Upper lobe of left lung (tissue), 6 donors: ENCODE measurements at places on chromosomes 12 and 14. TPM values are rescaled to one million over a fixed set of nuclear protein-coding genes. Genes with fewer than 3 reads are reported as not detected.

Gene TEX52
- not detected for total RNA-seq

- no peaks in the 10 kb centered on the region for H3K36me3 ChIP-seq
- peak overlapping the region; percentile 84 for H3K27ac ChIP-seq
- no peak overlapping the region for H3K4me3 ChIP-seq
- H3K27me3 ChIP-seq = no peaks in the 10 kb centered on the region
- DNase-seq = peak; percentile 59
Measured at GRCh38 chr12:92505254-92506231, 197.2 kb upstream of the PLEKHG7 start.

- H3K4me3 ChIP-seq = no peak overlapping the region
- no peak overlapping the region for H3K27ac ChIP-seq
- H3K4me1 ChIP-seq = no peaks in the 10 kb centered on the region
- no peak for DNase-seq
- no peaks in the 10 kb centered on the region for H3K36me3 ChIP-seq
Measured at GRCh38 chr14:89125216-89125615, 291.8 kb downstream of the FOXN3 start.

- H3K4me3 ChIP-seq = no peak overlapping the region
- H3K27ac ChIP-seq = no peak overlapping the region
- DNase-seq = no peak
Measured at GRCh38 chr14:55267820-55268219, 3.4 kb upstream of the FBXO34 start.

GRCh38 chr12:129911428-129912049 is 7.7 kb upstream of the TMEM132D start:
- no peak overlapping the region for H3K4me3 ChIP-seq
- H3K27me3 ChIP-seq = no peaks in the 10 kb centered on the region
- no peaks in the 10 kb centered on the region for H3K4me1 ChIP-seq
- H3K27ac ChIP-seq = no peak overlapping the region
- peak; percentile 38 for DNase-seq
